Umbilical cord (tissue), 2 donors: ENCODE measurements at places on chromosomes 6 and 20. TPM values are rescaled to one million over a fixed set of nuclear protein-coding genes. Genes with fewer than 3 reads are reported as not detected.

DNA sequence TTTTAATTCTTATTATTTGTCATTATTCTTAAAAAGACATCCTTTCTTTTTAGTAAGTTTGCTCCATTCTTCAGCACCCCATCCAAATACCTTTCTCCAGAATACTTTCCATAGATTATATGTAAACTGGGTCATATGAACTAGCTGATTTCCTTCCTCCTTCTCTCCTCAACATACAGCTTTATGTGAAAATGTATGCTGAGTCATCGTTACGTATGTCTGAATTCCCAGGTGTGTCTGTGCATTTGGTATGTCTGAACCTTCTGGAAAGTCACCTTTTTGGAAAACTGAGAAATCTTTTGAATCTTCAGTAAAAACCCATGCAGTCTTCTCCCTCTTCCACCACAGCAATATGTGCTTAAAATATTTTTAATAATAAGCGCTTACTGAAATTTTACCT, 264.5 kb downstream of the EYA4 start:
- DNase-seq = no peak

DNA sequence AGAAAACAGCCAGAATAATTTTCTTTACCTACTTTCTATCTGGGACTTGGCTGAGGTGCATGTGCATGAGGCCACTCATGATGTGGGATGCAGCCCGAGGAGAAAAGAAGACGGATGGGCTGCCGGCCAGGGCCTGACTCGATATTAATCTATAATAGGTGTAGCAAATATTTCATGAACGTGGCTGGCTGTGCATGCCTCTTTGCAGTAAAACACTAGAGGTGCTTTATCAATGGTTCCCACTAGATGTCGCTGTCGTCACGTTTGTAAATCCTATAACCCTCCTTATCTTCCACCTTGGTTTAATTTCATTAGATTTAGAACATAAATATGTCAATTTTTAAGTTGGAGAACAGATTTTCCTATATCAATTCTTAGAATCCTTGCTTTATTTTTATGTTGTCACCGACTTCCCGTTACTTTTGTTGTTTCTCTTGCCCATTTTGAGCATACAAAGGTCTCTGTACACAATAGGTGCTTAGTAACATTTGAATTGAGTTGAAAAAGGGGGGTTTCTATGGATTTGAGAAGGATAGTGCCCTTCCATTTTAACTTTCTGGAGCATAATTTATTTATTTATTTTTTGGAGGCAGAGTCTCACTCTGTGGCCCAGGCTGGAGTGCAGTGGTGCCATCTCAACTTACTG, 19.6 kb upstream of the FERMT1 start:
- DNase-seq = peak; percentile 59

GRCh38 chr6:3337521-3338350, 79.0 kb downstream of the PSMG4 start:
- DNase-seq = no peak

- no peak for DNase-seq
These were observed 35.2 kb downstream of the HFE start for GRCh38 chr6:26122402-26122792.

SLC17A1 gene
- total RNA-seq = 6.5 TPM
